HepG2 (cell line): ENCODE measurements at places on chromosomes 1 and 21.

DNA sequence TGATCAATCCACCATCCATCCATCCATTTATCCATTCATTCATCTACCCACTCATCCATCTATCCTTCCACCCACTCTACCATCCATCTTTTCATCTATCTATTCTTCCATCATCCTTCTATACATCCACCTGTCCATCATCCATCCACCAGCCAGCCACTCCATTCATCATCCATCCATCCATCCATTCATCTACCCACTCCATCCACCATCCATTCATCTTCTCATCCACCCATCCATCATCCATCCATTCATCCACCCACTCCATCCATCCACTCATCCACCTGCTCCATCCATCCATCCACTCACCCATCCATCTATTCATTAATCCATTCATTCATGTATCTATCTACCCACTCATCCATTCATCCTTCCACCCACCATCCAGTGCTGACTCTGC lies 127.9 kb upstream of the TMPRSS2 start:
- DNase-seq: no peak

GRCh38 chr1:113073479-113073950 lies 517 bp downstream of the LRIG2 start:
- DNase-seq: peak; percentile 65

DNA sequence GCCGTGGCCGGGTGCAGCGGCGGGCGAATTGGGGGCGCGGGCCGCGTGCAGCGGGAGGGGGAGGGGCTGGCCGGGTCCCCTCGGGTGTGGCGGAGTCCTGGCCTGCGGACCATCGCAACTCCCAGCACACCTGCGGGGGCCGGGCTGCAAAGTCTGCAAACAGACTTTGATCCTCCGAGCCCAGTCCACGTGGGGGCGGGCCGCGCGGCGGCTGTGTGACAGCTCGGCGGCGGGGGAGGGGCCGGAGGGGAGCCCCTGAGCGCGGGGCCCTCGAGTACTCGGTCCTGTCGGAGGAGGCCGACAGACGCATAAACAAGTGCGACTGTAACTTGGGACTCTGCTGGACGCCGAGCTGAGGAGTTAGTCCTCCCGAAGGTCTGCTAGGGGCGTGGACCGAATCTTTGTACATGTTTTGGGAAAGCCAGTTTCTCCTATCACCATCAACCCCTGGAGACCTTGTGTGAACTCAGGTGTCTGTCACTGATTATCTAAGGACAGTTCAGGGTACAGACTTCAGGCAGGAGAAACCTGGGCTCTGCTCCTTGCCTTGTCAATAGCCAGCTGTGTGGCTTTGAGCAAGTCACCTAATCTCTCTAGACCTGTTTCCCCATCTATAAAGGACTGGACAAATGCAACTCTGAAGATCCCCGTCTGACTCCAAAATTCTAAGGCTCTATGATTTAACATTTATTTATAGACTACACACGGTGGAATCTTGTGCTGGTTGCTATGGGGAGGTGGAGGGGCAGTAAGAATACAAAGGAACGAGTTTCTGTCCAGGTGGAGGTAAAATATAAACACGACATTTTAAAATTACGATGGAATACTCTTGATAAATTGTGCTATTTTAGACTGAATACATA lies 710 bp upstream of the SLC30A1 start:
- peak; percentile 87 for DNase-seq

DNA sequence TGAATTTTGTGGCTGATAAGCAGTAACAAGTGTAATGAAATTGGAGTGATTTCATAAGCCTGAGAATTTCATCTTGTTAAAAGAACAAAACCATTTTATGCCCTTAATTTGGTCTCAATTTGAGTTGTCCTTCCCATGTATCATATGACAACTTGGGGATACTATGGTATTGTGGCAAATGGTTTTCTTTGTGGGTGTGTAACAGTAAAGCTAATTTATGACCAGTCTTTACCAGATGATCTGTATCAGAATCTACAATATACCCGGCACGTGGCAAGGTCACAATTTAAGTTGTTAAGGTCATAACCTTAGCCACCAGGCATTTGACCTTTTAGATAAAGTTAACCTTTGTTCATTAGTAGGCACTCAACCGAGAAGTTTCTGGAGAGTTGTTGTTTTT lies 9.1 kb downstream of the NFIA start:
- DNase-seq: no peak

DNA sequence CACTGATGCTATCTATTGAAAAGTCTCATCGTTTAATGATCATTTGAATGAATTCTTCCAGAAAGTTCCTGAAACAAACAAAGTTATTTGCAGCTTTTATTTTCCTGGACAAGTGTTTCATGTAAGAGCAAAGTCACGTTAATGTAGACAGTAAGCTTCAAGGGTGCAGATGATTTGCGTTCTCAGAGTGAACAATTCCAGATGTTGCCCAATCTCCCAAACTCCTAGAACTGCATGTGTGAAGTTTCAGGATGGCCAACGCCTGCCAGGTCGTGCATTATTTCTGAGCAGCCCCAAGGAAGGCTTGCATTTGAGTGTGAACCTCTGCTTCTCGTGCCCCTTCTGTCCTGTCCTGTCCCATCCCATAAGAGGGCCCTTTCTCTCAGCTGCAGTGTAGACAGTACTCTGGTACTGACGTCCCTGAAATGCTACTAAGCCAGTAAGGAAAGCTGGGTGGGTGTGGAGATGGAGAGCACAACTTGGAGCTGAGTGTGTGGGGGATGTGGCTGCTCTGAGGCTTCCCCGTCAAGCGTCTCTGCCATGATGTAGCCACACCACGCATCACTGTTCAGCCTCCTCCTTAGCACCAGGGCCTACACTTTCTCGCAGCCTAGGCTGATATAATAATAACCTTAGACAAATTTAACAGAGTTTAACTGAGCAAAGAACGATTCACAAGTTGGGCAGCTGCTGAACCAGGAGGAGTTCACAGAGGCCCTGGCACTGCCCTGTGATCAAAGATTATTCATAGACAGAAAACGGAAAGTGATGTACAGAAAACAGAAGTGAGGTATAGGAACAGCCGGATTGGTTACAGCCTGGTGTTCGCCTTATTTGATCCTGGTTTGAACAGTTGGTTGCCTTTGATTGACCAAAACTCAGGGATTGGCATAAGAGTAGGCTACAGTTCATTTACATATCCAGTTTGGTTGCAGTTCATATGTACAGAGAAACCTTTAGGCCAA lies 50.4 kb downstream of the RHOU start:
- DNase-seq: no peak

DNA sequence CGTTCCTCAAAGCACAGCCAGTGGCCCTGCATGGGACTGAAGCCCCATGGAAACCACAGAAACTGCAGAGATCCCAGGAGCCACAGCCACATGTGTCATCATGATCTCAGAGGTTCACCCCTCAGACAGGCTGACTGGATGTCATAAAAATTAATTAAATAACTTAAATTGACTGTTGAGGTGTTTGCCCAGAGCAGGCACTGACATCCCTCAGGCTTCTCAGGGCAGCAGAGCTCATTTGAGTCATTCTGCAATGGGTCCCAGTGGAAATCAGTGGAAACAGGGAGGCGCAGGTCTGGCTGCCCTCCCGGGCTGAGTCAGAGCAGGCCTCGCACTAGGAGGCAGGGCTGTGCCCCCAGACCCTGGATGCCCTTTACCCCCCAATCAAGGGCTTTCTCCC lies 135.1 kb downstream of the CDC7 start:
- no peak for DNase-seq

DNA sequence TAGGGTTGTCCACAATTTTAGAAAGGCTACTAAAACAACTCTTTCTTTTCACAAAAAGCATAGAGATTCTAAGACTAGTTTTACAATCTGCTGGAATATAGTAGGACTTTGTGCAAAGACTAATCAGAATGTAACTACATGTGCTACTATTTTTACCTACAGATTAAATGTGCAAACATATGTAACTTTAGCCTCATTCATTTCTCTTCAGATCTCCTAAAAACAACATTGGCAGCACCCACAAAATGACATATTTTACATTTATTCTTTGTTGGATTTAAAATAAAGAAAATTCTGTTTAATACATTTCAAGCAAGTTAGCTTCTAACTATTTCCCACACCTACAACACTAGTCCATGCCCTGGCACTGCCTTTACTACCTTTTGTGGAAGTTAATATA lies 292.2 kb downstream of the AKT3 start:
- DNase-seq: no peak

- DNase-seq: no peak
Observed at GRCh38 chr21:41029571-41029970, 138.4 kb upstream of the BACE2 start.

DNA sequence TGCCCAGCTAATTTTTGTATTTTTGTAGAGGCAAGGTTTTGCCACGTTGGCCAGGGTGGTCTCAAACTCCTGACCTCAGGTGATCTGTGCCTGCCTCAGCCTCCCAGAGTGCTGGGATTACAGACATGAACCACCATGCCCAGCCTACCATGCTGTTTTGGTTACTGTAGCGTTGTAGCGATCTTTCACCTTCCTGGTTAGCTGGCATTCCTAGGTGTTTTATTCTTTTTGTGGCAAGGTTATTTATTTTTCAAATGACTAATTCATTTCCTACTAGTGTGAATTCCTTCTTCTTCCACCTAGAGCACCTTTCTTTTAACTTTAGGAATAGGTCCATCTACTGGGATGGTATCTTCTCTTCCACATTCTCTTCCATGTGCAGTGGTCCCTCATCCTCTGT lies 29.3 kb downstream of the TMEM200B start:
- DNase-seq: no peak

DNA sequence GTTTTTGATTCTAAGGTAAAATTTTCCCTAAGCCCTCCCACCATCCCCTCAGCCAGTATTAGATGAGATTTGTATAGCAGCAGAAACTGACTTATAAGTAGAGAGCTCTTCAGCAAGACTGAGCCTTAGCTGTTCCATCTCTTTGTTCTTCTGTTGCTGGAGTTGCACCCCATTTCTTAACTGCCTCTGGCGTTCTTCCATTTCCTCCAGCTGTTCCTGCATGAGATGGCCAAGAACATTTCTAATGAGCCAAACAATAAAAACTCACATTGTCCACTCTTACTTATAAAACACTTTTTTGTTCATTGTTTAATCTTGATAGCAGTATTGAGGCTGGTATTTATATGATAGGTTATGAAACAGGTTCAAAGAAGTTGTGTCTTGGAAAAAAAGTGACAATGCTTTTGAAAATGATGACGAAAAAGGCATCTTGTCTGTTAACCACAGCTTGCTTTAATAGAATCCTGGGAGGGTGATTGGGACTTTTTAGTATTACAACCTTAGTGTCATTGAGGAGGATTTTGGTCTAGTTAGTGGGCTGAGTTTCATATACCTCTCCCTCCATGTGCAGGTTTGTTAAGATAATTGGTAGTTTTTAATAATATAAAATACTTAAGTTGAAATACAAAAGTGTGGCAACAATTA lies 18.3 kb downstream of the SYNC start:
- no peak for DNase-seq

GRCh38 chr1:235998812-235999211 lies 66.1 kb downstream of the NID1 start:
- DNase-seq: no peak

DNA sequence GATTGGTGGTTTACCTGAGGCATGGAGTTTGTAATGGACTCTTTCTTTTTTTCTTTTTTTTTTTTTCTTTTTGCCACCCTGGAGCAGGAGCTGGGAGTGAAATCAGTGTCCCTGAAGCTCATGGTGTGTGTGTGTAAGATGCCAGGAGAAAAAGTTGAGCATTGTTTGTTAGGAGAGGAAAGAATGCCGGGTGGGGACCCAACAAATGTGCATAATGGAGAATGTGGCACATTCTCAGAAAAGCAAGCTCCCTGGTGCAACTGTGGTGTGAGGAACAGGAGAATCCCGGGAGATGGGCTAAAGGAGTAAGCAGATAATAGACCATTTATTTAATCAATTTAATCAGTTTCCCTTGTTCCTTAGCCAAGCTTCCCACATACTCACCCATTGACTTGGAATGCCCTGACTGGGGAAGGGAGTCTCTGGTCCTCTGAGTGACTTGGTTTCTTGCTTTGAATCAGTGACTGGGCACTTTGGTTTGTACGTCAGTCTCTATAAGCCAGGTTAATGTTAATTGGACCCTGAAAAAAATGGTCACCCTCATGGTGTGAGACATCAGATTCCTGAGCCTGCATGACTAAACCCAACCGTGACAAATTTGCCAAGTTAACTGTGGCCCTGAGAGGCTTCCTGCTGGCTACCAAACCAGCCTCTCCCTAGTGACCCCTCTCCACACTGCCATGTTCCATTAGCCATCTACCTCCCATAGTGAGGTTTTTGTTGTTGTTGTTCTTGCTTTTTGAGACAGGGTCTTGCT lies 43.9 kb upstream of the ITPKB start:
- DNase-seq: no peak

DNA sequence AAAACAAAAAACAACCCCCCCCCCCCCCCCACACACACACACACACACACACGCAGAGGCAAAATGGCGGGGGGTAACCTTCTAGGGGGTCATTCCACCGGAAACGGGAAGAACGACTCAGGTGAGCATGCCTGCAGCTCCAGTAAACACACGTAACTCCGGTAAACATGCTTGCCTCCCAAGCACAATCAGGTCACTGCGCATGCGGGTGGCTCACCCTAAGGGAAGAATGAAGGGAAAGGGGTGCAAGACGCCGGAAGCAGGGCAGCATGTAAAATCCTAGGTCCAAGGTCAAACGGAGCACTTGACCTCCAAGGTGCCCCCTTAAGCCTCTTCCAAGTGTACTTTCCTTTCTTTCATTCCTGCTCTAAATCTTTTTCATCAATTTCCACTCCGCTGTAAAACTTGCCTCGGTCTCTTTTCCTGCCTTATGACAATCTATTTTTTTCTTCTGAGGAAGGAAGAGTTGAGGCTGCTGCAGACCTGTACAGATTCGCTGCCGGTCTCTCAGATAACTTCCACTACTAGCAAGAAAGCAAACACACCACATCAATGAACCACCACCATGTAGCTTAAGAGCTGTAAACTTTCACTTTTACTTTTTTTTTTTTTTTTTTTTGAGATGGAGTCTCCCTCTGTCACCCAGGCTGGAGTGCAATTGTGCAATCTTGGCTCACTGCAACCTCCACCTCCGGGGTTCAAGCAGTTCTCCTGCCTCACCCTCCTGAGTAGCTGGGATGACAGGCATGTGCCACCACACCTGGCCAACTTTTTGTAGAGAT lies 21.0 kb upstream of the CBR3 start:
- peak; percentile 70 for DNase-seq

DNA sequence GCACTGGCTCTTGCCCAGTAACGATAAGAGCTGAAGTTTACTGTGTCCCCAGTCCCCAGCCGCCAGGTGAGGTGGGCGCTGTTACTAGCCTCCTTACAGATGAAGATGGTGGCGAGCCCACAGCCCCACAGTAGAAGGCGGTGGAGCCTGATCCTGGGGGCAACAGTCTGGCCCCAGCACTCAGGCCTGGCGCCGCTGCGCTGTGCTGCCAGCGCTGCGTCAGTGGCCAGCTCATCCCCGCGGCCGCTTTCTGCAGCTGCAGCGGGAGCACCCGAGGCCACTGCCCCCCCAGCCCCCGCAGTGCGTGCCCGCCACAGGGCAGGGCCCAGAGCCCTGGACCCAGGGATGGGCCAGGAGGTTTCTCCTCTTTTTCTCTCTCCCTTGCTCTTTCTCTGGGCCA lies 13.3 kb downstream of the H6PD start:
- no peak for DNase-seq

- no peak for DNase-seq
Observed at GRCh38 chr1:61743716-61744580, 1.7 kb downstream of the PATJ start.
